AG09319 (cell line): ENCODE measurements at places on chromosomes 1 and 21.

- DNase-seq: no peak
Measured at GRCh38 chr21:42736646-42737350, 83.4 kb downstream of the PDE9A start.

- DNase-seq: no peak
Measured at GRCh38 chr1:207698822-207699483, 52.9 kb upstream of the CD46 start.

- DNase-seq: peak; percentile 86
Measured at GRCh38 chr21:36069713-36070583, at the start of gene CBR1. Gene CBR1 (plus strand): TSS chr21:36070024. CDS start chr21:36070116, 92 bp downstream.

DNA sequence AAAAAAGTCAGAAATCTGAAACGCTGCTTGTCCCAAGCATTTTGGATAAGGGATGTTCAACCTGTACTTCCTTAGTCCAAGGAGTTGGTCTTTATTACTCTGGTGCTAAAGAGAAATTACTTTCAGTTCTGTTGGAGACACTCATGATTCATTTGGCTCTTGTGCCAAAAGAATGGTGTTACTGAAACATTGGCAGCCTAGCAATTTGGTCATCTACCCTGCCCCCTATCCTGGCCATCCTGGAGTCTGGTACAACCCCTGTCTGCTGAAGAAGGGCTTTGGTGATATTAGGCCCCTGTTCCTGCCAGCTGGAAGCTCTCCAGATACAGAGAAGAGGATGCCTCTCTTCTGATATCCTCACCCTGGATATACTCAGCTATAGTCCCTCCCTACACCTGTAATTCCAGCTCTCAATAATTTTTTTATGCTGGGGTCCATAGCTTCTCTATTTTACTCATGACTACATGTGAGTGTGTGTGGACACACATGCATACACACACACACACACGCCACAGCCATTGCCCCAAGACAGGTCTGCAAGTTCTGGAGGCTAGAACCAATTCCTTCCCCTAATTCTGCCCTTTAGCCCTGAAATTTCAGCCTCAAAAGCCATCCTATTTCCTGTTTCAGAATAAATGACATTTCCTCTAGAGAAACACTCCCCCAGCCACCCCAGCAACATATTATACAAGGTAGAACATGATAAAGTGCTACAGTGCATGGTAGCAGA is 40.0 kb downstream of the LHX8 start:
- peak; percentile 20 for DNase-seq

DNA sequence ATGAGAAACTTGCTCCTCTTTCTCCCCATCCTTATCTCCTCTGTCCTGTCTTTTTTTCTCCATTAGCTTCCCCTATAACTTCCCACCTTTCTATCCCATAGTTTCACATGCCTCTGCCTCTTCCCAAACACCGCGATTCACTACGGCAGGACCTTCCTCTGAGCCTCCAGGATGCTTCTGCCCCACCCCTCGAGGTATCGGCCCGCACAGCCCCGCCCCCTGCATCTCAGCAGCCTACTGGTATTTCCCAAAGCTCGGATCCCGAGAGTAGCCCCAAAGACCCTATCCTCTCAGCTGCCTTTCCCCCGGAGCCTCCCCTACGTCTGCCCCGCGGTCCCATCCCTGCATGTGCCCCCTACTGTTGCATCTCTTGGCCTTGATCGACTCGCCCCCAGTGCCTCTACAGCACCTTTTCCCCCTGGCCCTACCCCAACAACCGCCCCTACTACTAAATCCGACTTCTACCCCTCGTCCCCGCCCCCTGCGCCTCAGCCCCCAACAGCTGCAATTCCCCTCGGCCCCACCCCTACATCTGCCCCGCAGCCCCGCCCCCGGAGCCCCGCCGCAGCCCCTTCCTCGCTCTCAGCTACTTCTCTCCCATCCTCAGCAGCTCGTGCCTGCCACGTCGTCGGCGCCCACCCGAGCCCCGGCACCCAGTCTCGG is 512 bp downstream of the PIAS3 start:
- DNase-seq: no peak

DNA sequence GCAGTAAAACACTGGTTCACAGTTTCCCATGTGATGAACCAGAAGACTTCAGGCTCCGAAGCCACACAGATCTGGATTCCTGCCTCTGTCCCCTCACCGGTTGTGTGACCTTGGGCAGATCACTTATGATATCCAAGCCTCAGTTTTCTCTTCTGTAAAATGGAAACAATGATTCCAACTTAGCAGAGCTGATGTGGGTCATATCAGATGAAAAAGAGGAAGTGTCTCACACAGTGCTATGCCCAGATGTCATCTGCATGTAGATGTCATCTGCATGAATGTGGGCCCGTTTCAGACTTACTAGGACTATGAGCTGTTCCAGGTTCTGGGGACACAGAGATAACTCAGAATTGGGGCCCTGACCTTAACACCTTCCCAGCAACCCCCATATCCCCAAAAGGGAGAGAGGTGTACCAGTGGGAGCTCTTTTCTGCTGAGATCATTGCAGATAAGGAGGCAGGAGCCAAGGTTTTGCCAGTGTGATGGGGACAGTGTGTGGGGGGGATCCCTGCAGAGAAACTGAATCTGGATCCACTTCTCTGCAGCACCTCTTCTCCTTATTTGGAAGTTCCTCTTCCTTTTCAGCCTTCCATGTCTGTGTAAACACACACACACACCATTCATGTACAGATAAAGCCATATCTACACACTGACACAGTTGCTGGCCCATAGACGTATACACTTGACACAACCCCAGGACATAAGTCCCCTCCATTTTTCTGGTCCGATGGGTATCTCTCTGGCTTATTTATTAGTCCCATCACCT is 5.0 kb upstream of the ADGRB2 start:
- DNase-seq: no peak

DNA sequence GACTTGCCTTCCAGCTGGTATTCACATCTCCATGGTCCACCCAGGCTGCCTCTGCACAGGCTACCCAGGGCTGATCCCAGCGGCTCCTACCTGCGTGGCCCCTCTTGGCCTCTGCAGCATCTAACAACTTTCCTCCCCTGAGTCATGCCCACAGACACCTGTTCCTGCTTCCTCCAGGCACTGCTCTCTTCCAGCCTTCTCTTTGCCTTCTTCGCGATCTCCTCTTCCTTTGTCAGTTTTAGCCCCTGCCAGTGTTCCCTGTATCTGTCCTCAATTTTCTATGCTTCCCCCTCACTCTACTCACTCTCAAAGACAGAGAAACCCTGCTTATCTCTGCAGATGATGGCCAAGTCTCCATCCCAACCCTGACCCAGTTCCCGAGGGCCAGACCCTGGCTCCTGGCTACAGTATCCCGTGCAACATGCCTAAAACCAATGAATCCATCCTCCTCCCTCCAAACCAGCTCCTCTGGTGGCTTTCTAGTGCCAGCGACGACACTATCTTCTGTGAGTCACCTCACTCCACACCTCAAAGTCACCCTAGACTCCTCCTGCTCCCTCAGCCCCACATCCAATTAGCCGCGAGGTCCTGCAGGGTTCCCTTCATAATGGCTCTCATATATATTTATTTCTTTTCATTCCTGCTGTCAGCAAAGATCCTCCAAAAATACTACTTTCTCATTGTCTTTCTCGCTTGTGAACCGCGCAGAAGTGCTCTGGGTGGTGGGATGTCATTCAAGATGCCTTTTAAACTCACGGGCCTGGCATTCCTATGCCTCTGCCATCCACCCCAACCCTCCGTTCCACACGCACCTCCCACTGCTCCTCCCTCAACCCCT is 259.2 kb downstream of the TOMM20 start:
- DNase-seq: no peak

GRCh38 chr1:91769742-91770141 is 116.2 kb downstream of the TGFBR3 start:
- no peak for DNase-seq

GRCh38 chr21:45472445-45473365 is 67.7 kb downstream of the COL18A1 start:
- DNase-seq: no peak
